ENCODE measurements at places on chromosomes 7 and 10.

DNA sequence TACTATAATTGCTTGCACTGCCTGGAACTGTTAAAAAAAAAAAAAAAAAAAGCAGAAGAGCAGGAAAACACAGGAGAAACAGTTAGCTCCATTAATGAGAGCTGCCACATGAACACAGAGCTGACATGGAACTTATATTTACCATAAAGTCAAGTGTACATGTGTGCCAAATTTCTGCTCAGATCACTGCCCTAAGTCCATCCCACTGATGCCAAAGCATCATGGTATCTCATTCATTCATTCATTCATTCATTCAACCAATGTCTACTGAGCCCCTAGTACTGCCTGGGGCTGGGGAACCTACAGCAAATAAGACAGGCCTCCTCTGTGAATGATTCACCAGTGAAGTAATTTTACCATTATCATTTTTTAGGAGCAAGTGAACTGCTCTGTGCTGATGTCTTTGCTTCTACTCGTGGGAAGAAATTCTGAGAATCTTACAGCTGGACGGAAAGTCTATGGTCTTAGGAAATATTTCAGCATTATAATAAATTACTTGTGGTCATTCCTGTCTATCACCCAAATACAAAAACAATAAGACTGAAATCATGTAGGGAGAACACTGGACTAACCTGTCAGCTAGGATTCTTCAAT lies 58.8 kb upstream of the ABLIM1 start:
- DNase-seq: peak; percentile 11

DNA sequence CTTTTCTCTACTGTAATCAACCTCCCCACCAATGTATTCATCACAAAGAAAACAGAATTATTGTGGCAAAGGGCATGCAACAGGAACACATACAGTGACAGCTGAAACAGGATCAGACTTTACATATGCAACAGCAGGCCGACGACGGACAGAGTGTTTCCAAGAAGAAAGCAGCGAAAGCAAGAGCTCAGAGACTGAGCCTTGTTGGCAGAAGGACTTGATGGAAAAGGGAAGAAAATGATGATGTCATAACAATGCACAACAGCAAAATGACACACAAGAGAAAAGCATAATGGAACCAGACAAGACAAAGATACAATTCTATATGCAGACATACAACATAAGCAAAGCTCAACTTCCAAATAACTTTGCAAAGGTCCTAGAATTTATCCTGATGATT lies 106.5 kb downstream of the ARHGAP12 start:
- DNase-seq: no peak

DNA sequence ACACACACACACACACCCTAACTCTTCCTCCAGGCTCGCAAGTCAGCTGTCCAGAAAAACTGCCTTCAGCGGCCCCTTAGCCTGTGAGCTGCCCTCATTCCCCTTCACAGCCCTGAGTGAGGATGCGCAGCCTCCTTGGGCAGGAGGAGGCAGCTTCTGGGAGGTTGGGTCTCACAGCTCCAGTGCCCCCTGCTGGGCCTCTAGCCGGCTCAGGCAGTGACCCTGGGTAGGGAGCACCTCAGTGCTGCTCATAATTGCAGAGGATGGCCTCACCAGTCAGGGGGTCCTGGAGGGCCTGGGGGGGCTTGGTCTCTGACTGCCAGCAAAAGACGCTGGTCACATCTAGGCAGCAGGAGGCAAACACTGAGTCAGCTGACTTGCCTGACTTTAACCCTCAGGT lies 43.7 kb downstream of the ZNF273 start:
- DNase-seq: no peak

DNA sequence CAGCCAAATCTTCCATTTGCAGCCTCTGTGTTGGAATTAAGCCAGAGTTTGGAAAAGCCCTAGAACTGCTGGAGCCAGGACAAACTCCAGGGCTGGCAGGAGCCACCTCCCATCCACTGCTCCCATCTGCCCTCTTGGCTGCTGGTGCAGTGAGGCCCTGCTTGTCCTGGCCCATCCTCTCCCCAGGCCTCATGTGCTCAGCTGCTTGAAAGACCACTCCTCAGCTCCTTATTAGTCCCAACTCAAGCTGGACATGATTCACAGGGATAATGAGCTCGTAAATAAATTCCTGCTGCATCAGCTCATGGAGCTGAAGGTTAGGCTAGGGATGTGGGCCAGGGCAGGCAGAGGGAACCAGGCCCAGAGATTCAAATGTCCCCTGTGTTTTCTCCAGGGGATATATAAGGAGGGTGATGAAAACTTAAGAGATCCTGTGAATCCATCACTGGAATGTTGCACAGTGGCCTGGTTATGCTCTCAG lies 282.8 kb downstream of the RPS24 start:
- DNase-seq: no peak

DNA sequence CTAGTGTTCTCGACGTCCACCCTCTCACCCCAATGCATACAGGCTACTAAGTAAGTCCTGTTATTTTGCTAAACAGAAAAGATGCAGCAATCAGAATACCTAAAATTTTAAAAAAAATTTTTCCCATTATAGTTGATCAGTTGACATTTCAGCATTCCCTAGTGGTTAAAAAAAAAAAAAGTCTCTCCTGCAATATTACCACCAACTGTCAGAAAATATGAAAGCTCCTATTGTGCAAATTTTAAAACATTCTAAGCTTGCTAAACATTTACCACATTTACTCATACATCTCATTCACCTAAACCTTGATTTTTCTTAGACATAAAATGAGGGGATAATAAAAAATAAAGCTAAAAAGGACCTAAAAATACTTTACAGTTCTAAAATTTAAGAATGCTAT lies 165.6 kb downstream of the AVL9 start:
- DNase-seq: peak; percentile 34

GRCh38 chr7:767941-768731 lies 41.1 kb upstream of the PRKAR1B start:
- peak; percentile 99 for DNase-seq

- no peak for DNase-seq
Observed at GRCh38 chr7:45975847-45976484, 54.9 kb upstream of the IGFBP3 start.

- no peak for DNase-seq
Observed at GRCh38 chr10:33819206-33819605, 484.7 kb upstream of the NRP1 start.

DNA sequence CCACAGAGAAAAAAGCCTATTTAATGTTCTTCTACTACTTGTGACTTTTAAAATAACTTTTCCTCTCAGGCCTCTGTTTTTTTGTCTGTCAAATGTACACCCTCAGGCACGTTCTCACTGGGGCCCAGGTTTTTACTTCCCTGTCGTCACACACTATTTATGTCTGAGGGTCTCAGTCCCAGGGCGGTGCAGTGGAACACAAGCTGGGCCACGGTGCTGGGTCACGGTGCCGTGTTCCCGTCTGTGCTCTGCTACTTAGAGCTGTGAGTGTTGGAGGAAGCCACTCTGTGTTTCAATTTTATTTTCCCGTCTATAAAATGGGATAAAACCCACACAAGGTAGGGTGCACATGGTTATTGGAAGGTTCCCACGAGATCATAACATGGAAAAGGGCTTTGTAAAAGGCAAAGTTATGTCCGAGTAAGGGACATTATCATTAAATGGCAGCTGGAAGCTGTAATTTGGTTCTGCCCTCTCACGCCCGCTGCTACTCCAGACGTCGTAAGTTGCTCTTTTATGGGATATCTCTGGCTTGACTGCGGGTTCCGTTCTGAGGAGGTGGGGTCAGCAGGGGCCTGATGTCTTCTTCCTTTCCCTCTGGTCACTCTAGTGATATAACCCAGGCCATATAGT lies 25.2 kb downstream of the ZNF775 start:
- DNase-seq: no peak

- DNase-seq: no peak
Observed at GRCh38 chr7:68444956-68445355, 1153.3 kb upstream of the AUTS2 start.

DNA sequence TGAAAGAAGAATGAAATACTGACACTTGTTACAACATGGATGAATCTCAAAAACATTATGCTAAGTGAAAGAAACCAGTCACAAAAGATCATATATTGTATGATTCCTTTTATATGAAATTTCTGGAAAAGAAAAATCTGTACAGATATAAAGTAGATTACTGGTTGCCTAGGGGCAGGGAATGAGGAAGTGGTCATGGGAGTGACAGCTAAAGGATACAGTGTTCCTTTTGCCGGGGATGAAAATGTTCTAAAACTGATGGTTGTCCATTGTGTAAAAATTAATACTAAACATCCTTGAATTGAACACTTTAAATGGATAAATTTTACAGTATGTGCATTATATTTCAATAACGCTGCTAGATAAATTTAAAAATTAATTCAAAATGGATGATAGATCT lies 25.1 kb downstream of the ALOX5 start:
- DNase-seq: no peak

- no peak for DNase-seq
Observed at GRCh38 chr10:48556713-48557112, 48.2 kb downstream of the ARHGAP22 start.

DNA sequence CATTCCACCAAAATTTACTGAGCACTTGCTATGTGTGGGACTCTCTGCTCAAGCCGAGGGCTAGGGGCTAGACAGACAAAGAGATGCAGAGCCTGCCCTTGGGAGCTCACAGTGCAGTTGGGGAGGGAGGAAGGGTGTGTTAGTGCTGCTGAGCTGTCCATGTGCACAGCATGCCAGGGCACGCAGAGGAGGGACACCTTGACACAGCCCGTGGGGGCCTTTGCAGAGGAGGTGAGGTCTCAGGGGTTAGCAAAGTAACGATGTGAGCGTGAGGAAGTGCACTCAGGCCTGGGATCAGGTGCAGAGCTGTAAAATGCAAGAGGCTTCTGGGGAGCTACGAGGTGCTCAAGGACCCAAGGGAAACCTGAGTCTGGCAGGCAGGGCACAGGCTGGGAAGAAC lies 16.3 kb downstream of the PRKCQ start:
- no peak for DNase-seq

DNA sequence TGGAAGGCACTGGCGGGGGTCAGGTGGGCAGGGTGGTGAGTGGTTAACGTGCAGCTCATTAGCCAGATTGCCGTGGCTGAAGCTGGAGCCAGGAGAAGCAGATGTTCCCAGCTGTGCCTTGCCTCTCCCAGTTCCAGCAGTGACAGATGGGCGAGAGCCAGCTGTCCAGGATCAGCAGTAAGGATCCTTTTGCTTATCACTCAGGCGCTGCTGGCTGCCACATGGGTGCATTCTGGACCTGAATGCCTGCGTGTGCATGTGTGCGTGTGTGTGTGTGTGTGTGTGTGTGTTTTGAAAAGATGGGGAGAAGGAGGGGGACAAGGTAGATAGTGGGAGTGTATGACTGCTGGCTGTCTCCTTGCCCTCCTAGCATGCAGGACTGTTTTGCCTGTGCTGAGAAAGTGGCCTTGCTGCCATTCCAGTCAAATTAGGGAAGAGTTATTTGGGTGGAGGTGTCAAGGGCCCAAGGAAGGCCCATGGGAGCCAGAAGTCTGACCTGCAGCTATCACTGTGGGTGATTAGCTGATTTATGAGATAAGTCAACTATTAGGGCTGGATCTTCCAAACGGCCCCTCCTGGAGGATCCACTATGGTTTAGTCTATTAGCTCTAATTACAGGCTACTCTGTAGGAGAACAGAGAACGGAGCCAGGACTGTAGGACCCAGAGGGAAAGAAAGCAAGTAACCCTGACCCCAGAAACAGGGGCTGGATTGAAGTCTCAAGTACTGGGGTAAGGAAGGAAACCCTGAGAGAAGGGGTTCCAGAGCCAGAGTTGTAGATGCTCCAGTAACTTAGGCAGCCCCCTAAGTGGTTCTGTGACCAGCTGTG lies 3.3 kb downstream of the EPHA1 start:
- no peak for DNase-seq

DNA sequence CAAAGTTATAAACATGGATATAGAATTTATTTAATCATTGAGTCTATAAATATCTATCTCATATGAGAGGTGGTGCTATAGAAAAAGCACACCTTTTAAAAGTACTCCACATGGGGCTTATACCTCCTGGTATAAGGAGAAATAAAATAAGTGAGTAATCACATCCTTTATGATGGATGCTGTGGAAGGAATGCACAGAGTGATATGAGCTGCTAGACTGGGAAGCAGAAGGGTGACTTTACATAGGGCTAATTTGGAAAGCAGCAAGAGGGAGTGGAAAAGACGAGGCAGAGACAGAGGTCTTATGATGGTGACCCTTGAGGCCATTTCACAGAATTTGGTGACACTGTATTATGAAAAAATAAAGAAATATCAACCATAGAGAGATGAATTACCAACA lies 59.4 kb upstream of the AHR start:
- peak; percentile 36 for DNase-seq

DNA sequence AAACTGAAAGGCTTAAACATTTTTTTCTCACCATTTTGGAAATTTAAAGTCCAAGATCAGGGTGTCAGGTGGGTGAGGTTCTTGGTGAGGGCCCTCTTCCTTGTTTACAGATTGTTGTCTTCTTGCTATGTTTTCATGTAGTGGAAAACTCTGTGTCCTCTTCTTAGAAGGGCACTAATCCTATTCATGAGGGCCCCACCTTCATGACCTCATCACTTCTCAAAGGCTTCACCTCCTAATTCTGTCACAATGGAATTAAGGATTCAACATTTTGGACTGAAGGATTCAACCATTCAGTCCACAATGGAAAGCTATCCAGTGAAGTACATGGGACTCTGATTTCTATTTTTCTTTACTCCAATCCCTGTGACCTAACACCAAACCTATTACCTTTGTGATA lies 27.3 kb downstream of the MACC1 start:
- DNase-seq: no peak

DNA sequence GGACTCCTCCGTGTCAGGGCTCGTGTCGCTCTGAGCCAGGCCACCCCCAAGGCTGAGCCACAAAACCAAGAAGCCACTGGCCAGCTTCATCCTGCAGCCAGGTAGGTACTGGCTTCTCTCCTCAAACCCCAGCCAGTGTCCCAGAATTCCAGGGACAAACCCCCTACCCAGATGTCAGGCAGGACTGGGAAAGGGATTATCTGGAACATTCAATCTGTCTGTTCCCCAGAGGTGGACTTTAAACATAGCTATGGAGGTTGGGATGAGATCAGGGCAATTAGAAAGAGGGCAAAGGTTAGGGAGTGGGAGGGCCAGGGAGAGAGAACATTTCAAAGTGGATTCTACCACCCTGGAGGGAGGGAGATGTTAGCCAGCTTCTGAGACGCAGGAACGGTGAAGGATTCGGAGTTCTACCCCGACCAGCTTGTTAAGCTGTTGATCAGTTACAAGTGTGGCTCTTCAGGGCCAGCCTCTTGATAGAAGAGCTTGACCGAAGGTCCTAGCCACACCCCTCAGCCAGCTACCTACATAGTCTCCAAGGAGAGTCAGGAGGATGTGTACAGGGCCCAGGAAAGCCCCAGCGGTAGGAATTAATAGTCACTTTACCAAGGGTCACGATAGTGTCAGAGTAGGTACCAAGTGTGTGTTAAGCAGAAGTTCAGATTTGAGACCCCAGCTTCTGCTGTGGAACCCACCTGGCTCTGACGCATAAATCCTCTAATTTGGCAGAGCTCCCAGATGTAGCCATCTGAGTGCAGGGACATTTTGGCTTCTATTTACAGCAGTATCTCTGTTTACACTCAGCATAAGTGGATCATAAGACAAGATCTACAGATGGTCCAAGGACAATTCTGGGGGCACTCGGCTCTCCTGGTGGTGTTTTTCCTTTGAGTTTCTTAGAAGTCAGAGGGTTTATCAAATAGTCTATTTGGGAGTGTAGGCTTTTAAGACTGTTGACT lies at the start of gene PLA2G12B:
Gene PLA2G12B (minus strand): TSS at position 211 of the 959 bp plus-strand sequence. CDS start 121 bp downstream, at position 90.
- no peak for DNase-seq

Measured in choroid plexus epithelial cell (primary cell).